SK-N-MC (cell line): ENCODE measurements at places on chromosomes 13 and 19.

GRCh38 chr19:2280633-2281264 lies 1.2 kb downstream of the PEAK3 start:
- no peak for DNase-seq

DNA sequence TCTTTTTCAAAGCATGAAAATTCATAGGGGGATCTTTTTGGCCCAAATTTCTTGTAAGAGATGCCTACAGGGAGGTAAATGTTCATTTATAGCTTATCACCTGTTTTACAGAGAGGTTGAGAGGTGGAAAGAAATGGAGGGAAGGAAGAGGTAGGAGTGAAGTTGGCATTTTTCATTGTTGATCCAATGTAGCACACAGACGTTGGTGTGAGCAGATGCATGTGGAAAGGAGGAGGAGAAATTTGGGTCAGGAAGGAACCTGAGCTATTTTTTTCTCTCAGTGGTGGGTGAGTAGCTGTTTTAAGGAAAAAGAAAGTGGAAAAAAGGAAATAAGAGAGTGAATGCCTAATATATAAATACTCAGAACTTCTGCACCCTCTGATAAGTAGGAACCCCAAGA lies 9.9 kb upstream of the SMIM17 start:
- no peak for DNase-seq

DNA sequence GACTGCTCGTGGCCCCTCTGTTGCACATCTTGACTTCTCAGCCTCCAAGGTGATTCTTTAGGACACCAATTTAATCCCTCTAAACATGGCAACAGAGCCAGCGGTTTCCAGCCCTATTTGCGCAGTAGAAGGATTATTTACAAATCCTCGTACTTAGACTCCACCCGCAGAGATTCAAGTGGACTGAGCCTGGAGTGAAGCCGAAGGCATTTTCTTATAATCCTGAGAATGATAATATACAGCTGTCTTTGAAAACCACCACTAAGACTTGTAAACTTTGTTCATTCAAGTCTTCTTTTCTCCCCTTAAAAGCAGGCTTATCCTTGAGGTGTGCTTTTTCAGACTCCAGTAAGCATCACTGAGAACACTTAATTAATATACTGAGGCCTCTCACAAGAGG lies 4.8 kb upstream of the DPRX start:
- DNase-seq = no peak

DNA sequence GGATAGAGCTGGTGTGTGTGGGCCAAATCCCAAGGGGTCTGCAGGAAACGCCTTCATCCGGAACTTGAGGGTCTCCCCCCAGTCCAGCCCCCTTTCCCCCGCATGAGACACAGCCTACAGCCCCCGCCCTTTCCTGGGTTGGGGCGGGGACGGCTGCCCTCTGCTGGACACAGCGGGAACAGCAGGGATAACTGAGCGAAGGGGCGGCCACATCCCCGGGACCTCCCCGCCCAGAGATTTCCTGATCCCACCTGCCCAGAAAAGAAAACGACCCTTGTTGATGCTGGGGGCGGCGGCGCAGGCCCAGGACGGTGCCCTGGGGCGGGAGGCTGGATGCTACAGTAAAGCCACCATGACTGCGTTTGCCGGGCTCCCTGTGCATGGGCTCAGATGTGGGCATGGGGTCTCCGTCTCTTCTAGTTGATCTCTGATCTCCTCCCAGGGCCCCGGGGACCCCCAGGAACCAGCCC lies 14.2 kb downstream of the ONECUT3 start:
- no peak for DNase-seq

GRCh38 chr13:112259511-112259910 lies 116.6 kb upstream of the SPACA7 start:
- DNase-seq = no peak
